ENCODE measurements at places on chromosomes 1 and 21.

- DNase-seq: no peak
These were observed 487.3 kb downstream of the SIPA1L2 start for GRCh38 chr1:232142403-232143314.

DNA sequence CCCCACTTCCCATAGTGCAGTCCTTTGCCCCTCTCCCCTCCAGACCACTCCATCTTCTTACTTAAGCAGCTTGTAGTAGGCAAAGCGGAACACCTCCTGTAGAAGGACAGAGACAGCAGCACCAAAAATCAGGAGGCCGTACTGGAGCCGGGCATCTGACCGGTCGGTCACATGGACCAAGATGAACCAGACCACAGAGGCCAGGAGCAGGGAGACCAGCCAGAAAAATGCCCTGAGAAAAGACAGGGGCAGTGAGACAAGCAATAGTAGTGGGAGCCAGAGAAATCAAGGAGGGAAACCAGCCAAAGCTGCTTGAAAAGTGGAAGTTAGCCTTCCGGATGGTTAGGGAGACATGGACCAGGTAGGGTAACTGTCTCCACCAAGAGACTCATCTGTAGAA is 920 bp downstream of the APH1A start:
- no peak for DNase-seq

GRCh38 chr1:247113094-247113497 is 8.9 kb upstream of the ZNF669 start:
- DNase-seq: no peak

DNA sequence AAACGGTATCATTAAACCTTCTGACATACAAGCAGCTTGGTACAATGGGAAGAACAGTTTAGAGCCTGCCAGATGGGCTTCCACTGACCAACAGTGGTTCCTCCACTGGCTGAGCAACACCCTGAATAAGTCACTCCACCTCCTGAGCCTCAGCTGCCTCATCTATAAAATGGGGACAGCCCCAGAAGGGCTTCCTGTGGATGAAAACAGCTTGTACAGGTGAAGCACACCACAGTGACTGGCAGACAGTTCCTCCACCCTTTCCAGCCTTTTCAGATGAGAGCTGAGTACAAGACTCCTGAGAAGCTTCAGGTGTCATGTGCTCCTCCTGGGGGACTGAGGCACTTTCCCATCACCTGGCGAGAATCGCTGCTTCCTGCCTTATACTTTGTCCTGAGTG is 2.1 kb downstream of the CAPZB start:
- DNase-seq: no peak

- no peak for DNase-seq
These were observed 3.6 kb upstream of the GPR61 start for GRCh38 chr1:109535971-109536491.

- DNase-seq: no peak
These were observed 13.0 kb upstream of the LRP8 start for GRCh38 chr1:53340660-53341520.

DNA sequence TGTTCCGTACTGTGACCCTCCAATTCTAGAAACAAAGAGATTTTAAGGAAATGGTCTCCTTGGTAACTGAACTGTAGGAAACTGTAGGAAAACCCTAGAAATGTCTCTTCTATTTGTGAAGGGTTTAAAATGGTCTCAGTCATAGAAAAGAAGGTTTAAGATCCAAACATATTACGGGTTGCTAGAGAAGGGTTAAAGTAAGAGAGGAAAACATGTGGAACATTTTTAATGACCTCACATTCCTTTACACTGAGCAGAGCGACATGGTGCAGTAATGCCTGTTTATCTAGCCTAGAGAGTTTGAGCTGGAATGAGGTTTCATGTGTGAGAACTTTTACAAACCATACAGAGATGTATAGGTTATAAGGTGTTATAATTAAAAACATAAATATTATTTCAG is 36.9 kb upstream of the C1orf105 start:
- no peak for DNase-seq

GRCh38 chr1:12083766-12084165 is 20.7 kb downstream of the TNFRSF8 start:
- DNase-seq: no peak

GRCh38 chr1:112594208-112594876 is 24.6 kb downstream of the ST7L start:
- DNase-seq: no peak

DNA sequence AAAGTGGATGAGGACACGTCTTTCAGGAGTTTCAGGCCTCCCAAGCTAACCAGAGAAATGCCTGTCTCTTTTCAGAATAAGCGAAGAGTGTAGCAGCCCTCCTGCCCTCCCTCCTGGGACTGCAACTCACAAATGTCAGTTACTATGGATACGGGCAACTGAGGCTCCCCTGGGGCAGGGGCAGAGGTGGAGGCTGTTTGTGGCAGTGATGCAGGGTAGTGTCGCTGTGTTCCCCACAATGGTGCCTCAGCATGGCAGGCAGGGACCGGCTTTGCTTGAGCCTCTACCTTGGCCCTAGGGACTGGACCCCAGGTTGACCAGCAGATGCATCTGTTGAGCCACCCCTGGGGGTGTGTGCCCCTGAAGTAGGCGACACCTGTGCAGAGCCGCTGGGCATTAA is 10.2 kb downstream of the NFASC start:
- no peak for DNase-seq

DNA sequence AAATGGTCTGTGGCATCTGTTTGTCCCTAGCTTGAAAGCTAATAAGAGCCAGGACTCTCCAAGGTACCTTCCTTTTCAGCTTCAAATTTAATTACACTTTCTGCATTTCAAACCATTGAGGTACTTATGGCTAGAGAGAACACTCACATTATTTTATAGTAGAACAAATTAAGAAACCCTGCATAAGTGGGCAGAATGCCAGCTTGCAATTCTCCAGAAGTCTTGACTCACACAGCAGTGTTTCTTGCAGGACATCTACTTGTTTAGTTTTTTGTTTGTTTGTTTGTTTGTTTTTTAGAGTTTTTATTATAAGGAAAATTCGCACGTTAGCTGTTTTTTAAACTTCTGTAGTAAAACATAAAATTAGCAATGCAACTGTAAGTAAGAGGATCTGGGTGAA is 397.2 kb downstream of the NEGR1 start:
- no peak for DNase-seq

DNA sequence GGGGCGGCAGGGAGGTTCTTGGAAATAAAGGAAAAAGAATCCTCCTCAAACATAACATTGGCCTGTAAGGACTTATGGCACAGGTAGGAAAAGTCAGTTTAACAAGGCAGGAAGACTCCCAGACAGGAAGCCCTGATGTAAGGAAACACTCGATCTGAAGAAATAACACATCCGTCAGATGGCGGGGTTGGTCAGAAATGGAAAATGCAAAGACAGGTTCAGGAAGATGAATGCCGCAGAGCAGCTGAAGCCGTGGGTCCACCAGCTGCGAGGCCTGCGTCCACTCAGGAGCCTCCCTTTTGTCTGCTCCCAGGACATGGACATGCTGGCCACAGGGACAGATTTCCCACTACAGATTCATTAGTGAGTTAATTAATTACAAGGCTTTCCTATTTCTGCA is 3.8 kb downstream of the RSPH1 start:
- no peak for DNase-seq

- DNase-seq: no peak
These were observed 185.0 kb downstream of the DNAH14 start for GRCh38 chr1:225114354-225114990.

GRCh38 chr1:32250893-32251716 is at the start of gene LCK:
LCK (plus strand) TSS chr1:32251265; CDS start chr1:32274330, 23,065 bp downstream.
- no peak for DNase-seq

DNA sequence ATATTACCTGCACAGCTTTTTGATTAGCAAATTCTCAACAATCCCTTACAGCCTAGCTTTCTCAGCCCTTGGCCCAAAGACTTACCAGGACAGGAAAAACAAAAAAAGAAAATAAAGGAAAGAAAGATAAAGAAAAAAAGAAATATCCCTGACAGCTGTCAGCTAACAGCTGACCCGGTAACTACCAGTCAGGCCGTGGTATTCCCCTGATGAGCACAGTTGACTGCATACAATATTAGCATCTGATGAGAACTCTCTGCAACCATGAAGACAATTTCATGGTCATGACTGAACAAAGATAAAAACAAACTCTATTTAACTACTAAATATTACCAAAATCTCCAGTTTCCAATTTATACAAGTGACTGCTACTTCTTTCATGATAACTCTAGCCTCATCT is 798.8 kb downstream of the PLA2G4A start:
- DNase-seq: no peak

DNA sequence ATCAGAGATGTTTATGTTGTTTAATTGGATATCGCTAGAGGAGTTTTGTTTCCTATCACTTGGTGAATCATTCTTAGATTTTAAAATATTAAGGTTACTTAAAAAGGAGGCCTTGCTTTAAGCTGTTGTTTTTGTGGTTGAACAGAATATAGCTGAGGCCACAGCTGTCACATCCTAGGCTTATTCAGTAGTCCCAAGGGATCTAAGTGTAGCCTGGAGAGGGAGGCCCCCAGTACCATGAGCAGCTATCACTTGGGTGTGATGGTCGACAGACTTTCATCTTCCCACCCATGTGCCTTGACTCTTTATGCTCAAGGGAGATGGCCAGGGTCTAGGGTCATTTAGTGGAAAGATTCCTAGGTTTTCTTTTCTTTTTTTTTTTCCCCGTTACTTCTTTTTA is 278.7 kb downstream of the HHAT start:
- DNase-seq: no peak

DNA sequence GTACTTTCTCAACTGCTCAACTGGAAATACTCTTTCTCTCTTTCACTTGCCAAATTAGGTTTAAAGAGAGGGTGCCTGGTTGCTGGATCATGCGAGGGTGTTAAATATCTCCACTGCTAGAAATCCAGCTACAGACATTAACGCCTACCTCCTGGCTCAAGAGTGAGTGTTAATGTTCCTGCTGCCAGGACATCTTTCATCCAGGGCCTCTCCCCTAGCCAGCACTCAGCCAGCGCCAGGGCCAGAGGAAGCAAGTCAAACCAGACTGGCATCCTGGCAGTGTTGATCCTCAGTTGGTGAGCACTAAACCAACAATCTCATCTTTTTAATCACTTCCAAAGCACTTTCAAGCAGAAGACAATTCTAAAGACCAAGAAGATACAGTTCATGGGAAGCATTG is 92.9 kb upstream of the BARHL2 start:
- no peak for DNase-seq

DNA sequence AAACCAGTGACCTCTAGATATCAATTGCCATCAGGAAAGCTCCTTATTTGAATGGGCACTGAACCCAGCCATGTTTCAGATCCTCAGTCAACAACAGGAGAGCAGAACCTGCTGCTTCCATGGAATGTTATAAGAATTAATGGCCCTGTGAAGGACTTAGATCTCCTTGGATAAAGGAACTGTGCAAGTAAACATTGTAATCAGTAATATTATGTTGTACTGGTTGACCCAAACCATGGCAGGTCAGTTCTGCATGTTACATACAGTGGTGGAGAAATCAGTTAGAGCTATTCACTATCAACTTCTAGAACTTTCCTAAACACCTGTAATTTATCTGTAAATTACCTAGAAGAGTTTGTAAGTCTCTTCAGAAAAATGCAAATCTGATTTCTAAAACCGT is 11.2 kb upstream of the CLDN8 start:
- DNase-seq: no peak

DNA sequence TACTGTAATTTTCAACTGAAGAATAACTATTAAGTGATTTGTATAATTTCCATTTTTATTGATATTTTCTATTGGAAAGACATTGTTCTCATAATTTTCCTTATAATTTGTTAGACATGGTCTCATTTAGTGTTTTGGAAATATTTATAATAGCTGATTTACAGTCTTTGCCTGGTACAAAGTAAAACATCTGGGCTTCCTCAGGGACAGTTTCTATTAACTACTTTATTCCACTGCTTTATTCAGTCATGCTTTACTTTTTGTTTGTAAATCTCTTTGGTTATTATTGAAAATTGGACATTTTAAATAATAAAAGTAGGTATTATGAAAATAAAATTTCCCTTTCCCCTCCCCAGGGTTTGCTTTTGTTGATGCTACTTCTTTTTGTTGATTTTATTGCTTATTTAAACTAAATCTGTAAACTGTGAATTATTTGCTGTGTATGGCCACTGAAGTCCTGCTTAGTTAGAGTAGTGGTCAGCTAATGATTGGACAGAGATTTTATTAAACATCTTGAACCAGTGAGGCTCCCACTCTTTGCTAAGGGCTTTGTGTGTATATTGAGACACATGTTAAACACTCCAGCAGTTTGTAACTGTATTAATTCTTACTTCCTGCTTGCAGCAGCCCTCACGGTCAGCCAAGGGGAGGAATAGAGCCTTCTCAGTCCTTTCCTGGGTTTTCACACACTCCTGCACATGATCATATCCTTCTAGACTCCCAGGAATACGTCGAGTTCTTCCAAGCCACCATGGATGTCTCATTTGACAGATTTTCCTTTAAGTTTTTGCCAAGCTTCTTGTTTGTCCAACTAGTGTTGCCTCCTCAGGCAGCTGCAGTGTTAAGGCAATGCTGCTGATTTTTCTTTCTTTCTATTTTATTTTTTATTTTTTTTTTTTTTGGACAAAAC is 994.6 kb upstream of the PRMT6 start:
- no peak for DNase-seq

DNA sequence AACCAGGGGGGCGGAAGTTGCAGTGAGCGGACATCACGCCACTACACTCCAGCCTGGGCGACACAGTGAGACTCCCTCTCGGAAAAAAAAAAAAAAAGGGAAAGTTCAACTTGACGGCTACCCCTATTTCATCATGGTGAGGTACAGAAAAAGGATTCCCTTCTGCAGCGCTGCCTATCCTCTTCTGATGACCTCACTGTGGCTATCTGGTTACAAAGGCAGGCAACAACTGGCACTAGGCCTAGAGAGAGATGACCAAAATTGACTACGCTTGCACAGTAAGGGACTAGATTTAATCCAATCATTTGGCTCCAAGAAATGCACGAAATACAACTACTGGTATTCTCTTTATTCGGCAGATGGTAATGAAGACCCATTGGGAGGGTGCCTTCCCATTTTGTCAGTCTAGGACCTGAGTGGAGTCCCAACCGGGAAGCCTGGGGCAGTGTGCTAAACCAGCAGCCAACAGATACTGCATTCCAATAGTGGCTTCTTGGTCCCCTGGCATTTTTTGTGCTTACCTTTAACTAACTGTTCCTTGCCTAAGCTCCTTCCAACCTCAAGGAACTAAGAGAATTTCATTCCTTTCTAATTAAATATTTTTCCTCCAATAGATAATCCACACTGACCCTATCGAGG is 36.6 kb downstream of the ITPKB start:
- DNase-seq: no peak
